ENCODE measurements at places on chromosomes 5 and 9. TPM values are rescaled to one million over a fixed set of nuclear protein-coding genes. Genes with fewer than 3 reads are reported as not detected.

The NEUROG1 gene
- total RNA-seq = not detected

The SOHLH1 gene
- total RNA-seq = not detected

The LVRN gene
- total RNA-seq = not detected

The DIRAS2 gene
- total RNA-seq = not detected

The FLT4 gene
- total RNA-seq = 0.27 TPM

The PCSK5 gene
- 0.11 TPM for total RNA-seq

The SLC12A2 gene
- total RNA-seq = 20.5 TPM

- H3K27ac ChIP-seq = no peak overlapping the region
- no peaks in the 10 kb centered on the region for H3K27me3 ChIP-seq
- H3K4me3 ChIP-seq = no peak overlapping the region
- no peak for DNase-seq
- H3K36me3 ChIP-seq = no peaks in the 10 kb centered on the region
Observed at GRCh38 chr9:84781458-84781857, 111.9 kb downstream of the NTRK2 start.

GRCh38 chr9:85717220-85717619 is 24.5 kb downstream of the AGTPBP1 start:
- no peaks in the 10 kb centered on the region for H3K36me3 ChIP-seq
- 0 out of 2 replicates have a peak overlapping the region, but pooled peaks have one; percentile 37 for H3K4me3 ChIP-seq
- DNase-seq = no peak
- H3K27me3 ChIP-seq = no peaks in the 10 kb centered on the region
- H3K4me1 ChIP-seq = peaks cover 16% of the 10 kb centered on the region
- peak overlapping the region; percentile 49 for H3K27ac ChIP-seq

GRCh38 chr9:99069546-99069945 is 35.4 kb upstream of the TGFBR1 start:
- no peak overlapping the region for H3K4me3 ChIP-seq
- H3K27me3 ChIP-seq = no peaks in the 10 kb centered on the region
- H3K36me3 ChIP-seq = no peaks in the 10 kb centered on the region
- no peak for DNase-seq

DNA sequence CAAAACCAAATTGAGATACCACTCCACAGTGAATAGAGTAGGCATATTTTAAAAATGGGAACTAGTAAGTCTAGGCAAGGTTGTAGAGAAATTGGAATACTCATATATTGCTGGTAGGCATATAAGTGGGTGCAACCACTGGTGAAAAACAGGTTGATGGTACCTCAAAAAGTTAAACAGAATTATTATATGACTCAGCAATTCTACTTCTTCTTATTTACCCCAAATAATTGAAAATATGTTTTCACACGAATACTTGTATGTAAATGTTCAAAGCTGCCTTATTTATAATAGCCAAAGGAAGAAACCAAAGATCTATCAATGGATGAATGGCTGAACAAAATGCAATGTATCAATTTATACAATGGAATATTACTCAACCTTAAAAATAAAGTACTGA is 79.1 kb downstream of the CDH9 start:
- H3K27me3 ChIP-seq = no peaks in the 10 kb centered on the region
- no peak for DNase-seq
- H3K36me3 ChIP-seq = no peaks in the 10 kb centered on the region

GRCh38 chr5:64971513-64971912 is 202.8 kb downstream of the CWC27 start:
- H3K27me3 ChIP-seq = no peaks in the 10 kb centered on the region
- H3K4me1 ChIP-seq = no peaks in the 10 kb centered on the region
- H3K27ac ChIP-seq = no peak overlapping the region
- no peak overlapping the region for H3K4me3 ChIP-seq
- H3K36me3 ChIP-seq = peaks cover 3% of the 10 kb centered on the region

DNA sequence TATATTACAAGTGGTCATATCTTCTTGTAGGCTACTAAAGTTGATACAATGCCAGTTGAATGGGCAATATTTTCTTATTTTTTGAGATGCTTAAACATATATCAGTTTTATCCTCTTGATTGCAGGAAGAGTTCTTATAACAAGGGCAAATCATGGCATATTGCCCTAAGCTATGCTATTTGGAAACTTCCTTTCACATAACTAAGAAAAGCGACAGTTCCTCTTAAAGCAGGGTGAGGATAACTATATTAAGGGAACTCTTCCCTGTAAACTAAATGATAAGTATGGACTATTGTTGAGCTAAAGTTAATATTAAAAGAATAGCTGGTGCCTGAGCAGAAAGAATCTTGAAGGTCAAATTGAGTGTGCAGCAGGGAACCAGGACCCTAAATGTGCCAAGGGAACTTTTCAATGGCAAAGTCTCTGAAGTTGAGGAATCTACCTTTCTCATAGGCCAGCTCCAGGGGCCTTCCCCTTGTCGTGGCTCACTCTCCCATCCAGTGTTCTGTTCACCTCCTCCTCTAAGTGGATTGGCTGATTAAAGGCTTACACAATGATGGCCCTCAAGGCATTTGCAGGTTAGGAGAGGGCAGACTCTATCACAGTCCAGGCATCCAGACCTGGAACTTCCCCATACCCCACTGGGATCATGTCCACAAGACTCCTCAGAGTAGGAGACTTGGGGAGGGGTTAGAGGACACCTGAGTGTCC is 26.8 kb downstream of the FYB1 start:
- no peak for DNase-seq
- H3K27me3 ChIP-seq = no peaks in the 10 kb centered on the region
- no peaks in the 10 kb centered on the region for H3K36me3 ChIP-seq
- H3K27ac ChIP-seq = no peak overlapping the region
- H3K4me3 ChIP-seq = no peak overlapping the region
